ENCODE measurements at places on chromosomes 3 and 15. TPM values are rescaled to one million over a fixed set of nuclear protein-coding genes. Genes with fewer than 3 reads are reported as not detected.

Gene LRTM1
- total RNA-seq: not detected

Gene NEK11
- 2.9 TPM for total RNA-seq

Gene TLR9
- under 0.01 TPM for total RNA-seq

Gene CFAP100
- total RNA-seq: not detected

Gene STRA6
- 0.65 TPM for total RNA-seq
